HepG2 (cell line): ENCODE measurements at places on chromosomes 1 and 21. TPM values are rescaled to one million over a fixed set of nuclear protein-coding genes. Genes with fewer than 3 reads are reported as not detected.

Gene CLEC20A
- not detected in 2 replicates for total RNA-seq

DNA sequence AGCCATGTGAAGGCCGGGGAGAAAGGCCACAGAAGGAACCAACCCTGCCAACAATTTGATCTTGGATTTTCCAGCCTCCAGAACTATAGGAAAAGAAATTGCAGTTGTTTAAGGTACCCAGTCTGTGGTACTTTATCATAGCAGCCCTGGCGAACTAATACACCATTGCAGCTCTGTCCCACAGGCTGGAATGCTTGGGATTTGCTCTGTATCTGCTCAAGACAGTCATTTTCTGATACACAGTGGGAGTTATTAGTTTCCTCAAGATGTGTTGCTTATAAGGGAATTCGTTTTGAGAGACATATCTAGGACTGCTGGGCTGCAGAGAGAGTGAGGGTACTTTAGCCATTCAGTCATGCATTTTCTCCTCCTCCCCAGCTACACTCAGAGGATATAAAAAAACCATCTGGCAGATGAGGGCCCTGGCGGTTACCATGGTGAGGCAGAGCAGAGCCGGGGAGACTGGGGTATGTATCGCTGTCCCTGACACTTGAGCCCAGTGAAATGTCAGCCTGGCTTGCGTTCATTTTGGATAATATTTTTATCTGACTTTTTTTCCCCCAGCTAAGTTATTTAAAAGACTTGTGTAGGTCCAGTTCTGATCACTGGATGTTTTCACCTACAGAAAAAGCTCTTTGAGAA is 104.6 kb downstream of the DIRAS3 start:
- DNase-seq, result no peak

Gene CRYAA
- 5.2 and 5.6 TPM in 2 replicates for total RNA-seq

Gene MAN1C1
- total RNA-seq, result 0.15 and 0.49 TPM in 2 replicates

DNA sequence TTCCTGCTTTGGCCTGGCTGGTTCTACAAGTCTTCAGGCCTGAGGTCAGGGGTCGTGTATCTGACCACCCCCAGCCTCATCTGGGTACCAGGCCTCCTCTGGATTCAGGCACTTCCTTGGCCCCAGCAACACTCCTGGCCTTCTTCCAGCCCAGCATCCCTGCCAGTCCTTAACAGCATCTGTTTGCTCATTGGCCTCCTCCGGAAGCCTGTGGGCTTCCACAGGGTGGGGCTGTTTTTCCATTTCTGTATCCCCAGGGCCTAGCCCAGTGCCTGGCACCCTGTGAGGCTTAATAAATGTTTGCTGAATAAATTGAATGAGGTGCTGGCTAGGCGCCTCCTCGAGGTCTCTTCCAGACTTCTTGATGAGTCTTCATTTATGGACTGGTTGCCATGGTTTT is 21.5 kb upstream of the GPR37L1 start:
- no peak for DNase-seq

Gene CFHR4
- not detected in 2 replicates for total RNA-seq

GRCh38 chr1:147611021-147611426 is 59.3 kb downstream of the ACP6 start:
- DNase-seq, result no peak

Gene RHD
- not detected in 2 replicates for total RNA-seq

Gene OR10Z1
- total RNA-seq, result not detected in 2 replicates

DNA sequence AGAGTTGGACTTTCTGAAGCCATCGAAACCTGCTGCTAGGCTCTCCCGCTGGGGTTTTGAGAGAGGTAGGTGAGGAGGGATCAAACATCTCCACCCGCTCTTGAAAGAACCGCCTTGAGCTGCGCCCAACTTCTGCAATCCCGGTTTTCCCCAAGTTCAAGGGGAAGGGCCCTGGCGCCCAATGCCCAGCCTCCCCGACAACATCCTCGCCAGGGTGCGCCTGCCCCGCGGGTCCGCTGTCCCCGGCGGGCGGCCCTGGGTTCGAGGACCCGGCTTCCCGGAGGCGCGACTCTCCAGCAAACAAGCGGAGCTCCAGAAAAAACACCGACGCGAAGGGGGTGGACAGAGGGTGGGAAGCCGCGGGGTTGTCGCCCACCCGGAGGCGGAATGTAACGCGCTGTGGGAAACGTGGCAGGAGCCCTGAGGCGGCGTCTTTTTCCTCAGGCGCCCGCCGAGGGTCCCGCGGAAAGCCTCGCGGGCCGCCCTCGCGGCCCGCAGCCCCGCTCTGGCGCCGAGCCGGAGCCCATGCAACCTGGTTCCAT is 607 bp downstream of the BTG3 start:
- DNase-seq, result no peak

Gene FAM3B
- 41.9 and 62.0 TPM in 2 replicates for total RNA-seq

DNA sequence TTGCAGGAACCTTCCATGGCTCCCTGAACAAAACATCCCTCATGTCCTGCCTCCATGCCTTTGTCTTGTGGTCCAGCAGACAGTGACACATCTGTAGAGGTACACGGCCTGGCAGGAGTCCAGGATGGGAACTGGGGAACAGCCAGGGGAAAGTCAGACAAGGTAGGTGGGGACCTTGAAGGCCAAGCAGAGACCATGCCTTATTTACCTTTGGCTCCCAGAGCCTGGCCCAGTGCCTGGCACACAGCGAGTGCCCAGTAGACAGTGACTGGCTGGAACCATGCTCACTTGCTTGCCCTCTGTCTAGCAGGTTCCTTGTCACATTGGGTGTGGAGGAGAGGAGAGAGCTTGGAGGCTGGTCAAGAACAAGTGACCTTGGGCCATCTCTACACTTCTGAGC is 81.0 kb downstream of the BCAR3 start:
- no peak for DNase-seq

GRCh38 chr1:234614081-234614489 is 4.1 kb upstream of the IRF2BP2 start:
- no peak for DNase-seq

- no peak for DNase-seq
These were observed 132.5 kb upstream of the SYT6 start for GRCh38 chr1:114286179-114286578.

DNA sequence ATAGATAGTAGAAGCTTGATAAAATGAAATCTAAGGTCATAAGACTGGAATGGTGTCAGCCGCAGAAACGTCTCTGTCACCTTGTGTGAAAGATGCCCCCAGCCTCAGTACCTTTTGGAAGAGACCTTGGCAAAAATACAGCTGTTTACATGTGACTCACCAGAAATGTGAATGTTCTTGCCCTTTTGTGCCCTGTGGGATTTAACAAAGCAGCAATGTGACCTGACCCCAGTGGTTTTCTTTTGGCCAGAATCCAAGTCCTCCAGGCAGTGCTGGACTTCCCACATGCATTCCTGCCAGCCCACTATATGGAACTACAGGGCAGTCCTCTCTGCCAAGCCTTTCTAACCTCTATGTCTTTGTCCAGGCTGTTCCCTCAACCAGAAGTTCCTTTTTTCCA is 27.2 kb upstream of the LRRC8C start:
- DNase-seq, result peak; percentile 75

- DNase-seq, result no peak
These were observed 172.3 kb downstream of the TGFB2 start for GRCh38 chr1:218517459-218517858.

Gene RSPO1
- not detected in 2 replicates for total RNA-seq

DNA sequence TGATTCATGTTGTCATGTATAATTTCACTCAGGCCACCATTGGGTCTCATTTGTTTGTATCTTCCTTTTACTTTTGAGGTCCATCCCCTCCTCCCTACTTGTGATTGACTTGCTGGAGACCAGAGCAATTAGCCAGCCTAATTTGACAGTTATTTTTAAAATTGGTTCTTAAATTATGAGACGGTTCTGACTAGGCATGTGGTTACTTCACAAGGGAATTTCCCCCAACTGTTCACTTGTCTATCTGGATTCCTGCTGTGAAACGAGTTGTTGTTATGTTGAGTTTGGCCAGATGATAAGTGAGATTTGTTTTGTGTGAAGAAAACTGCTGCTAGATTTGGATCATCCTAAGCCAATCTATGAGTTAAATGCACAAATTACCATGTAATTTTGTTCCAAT is 359.1 kb downstream of the BARHL2 start:
- no peak for DNase-seq

DNA sequence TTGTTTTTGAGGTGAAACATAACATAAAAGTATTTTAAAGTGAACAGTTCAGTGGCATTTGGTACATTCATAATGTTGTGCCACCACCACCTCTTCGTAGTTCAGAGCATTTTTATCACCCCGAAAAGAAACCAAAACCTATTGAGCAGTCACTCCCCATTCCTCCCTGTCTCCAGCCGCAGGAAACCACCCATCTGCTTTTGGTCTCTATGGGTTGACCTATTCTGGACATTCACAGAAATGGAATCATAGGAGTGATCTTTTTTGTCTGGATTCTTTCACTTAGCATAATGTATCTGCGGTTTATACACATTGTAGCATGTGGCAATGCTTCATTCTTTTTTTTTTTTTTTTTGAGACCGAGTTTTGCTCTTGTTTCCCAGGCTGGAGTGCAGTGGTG is 141.2 kb downstream of the VPS13D start:
- DNase-seq, result no peak

DNA sequence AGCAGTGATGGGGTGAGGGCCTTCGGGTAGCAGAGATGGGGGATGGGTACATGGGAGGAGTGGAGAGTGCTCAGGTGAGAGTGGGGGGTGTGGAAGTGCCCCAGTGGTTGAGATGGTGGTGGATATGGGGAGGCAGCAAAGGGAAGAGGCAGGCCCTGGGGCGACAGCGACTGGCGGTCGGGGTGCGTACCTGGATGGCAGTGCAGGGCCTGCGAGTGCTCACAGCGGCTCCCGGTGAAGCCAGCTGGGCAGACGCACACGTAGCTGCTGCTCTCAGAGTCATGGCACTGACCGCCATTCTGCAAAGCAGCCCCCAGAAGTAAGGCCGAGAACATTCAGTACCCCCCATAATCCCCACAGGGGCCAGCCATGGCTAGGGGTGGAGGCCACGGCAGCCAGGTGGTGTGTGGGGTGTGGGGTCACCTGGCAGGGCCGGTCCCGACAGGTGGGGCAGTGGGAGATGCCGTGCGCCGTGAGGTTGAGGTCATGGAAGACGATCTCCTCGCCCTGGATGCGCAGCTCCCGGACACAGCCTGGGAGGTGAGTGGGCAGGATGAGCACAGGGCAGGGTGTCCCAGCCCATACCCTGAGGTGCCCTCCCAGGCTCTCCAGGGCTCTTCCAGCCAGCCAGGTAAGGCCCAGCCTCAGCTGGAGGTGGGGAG is 18.9 kb downstream of the LDLRAD2 start:
- no peak for DNase-seq

GRCh38 chr1:175757381-175758015 is 14.1 kb upstream of the TNR start:
- no peak for DNase-seq

Gene ZNF326
- total RNA-seq, result 16.4 and 20.9 TPM in 2 replicates

GRCh38 chr1:115134850-115135480 is 45.7 kb upstream of the TSPAN2 start:
- no peak for DNase-seq

DNA sequence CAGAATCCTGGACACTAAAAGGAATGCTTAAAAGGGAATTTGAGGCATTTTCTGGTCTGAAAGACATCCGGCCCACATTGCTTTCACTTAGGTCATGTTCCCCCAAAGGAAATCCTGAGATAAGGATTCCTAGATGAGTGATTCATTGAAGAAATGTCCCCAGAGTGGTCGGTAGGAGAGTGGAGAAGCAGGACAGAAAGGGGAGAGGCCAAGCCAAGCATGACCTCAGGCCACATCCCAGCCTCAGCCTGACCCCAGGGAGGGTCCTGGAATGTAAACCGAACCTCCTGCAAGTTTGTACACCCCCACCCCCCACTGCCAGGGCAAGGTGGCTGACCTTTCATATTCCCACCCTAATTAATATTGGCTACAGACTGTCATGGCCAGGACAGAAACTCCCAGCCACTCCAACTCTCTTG is 16.6 kb downstream of the HIVEP3 start:
- no peak for DNase-seq

DNA sequence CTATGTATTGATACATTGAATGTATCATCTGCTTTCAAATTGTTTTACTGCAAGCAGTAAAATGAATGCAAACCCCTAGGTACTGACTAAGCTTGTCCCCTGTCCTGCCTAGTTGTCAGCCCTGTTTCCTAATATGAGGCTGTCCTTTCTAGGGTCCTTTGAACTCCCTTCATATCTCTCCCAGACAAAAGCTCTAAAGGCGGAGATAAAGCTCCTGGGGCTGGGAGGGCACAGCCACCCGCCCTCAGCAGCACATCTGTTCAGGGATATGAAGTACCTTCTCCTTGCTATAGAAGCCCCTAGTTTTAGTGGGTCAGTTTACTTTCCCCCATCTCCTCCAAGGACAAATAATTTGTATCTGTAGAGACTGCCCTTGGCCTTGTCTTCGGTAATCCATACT is 93.1 kb upstream of the ETS2 start:
- no peak for DNase-seq

Gene FBXO2
- total RNA-seq, result 112 and 118 TPM in 2 replicates

DNA sequence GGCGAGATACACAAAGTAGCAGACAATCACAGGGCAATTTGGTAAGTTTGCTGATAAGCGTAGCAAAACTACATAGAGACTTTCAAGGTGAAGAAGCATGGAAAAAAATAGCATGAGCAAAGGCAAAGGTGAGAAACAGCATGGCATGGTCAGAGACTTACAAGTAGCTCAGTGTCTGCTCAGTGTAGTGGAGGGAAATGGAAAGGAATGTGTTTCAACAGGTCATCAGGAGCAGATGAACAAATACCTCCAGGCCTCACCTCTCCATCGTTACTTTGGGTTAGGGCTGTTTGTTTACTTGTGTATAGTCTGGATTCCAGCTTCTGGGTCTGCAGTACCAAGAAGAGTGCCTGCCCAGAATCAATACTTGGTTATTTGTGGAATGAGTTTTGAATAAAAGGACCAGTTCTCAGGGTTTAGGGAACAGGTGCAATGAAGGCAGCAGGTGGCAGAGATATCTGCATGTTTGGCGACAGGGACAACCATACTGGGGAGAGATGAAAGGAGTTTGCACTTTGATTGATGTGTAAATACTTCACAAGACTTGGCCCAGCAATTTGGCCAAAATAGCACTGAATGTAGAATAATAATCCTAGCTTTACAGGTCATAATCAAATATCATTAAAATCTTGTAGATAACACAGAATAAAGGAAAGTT is 97.0 kb upstream of the FGGY start:
- DNase-seq, result no peak

Gene AMY1B
- total RNA-seq, result not detected in 2 replicates

DNA sequence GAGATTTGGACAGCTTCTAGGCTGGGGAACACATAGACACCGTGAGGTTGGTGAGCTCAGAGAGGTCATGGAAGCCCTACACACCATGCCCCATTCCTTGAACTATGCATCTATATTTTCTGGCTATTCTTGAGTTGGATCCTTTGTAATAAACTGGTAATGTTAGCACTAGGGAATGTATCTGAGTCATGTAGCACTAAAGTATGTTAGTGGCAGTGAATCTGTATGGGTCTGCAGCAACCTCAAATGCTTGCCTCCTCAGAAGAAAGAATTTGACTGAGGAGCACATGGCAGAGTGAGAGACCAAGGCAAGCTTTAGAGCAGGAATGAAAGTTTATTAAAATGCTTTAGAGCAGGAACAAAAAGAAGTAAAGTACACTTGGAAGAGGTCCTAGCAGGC is 43.7 kb upstream of the LRRC7 start:
- DNase-seq, result no peak
